ENCODE measurements at places on chromosomes 13 and 19.

DNA sequence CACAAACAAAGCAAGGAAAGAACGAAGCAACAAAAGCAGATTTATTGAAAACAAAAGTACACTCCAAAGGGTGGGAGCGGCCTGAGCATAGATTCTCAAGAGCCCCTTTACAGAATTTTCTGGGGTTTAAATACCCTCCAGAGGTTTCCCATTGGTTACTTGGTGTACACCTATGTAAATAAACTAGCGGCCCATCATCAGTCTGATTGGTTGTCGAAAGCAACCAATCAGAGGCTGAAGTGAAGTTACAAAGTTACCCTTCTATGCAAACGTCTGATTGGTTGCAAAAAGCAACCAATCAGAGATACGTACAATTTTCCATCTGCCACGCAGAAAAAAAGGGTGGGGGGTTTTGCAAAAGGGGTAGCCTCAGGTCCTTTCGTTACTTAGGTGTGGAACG is 96.3 kb upstream of the UBAC2 start:
- DNase-seq: no peak

GRCh38 chr19:4456843-4457653 is 546 bp downstream of the UBXN6 start:
- DNase-seq: peak; percentile 56

GRCh38 chr19:54928299-54928698 is 19.0 kb downstream of the NLRP7 start:
- DNase-seq: no peak

- no peak for DNase-seq
Measured at GRCh38 chr19:28497137-28497536, 715.8 kb downstream of the UQCRFS1 start.

DNA sequence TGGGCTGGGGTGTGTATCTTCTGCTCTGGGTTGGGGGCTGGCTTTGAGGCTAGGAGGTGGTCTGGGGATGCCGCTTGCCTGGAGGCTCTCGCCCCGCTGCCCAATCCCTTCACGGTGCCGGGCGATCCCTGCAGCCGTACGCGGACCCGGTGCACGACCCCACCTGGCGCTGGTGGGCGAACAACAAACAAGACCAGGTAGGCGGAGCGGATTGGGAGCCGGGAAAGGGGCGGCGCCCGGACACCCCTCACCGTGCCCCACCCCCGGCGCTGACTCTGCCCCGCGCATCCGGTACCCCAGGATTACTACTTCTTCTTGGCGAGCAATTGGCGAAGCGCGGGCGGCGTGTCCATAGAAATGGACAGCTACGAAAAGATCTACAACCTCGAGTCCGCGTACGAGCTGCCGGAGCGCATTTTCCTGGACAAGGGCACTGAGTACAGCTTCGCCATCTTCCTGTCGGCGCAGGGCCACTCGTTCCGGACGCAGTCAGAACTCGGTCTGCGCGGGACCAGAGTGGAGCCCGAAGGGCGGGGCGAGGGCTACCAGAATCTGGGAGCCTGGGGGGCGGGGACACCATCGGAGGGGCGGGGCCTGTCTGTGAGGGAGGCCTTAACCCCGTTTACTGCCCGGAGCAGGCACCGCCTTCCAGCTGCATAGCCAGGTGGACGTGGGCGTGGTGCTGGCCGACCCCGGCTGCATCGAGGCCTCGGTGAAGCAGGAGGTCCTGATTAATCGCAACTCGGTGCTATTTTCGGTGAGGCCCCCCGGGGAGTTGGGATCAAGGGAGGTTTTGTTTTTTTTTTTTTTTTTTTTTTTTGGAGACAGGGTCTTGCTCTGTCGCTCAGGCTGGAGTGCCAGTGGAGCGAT is 12.1 kb upstream of the PSMD8 start:
- DNase-seq: peak; percentile 41

DNA sequence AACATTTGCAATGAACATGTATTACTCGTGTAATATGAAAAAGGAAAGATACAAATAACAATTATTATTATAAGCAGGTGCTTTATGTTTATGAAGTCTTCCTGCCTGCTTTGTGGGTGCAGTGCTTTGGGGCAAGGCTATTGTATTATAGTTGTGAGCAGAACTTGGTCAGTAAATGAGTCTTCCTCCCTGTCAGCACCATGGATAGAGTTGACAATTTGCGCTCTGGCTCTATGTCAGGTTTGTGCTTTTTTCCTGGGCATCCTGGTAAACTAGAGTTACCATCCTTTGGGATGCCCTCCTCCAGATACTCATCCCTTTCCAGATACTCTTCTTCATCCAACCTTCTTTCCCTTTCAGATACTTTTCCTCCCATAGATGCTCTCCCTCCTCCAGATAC is 19.6 kb downstream of the ERICH6B start:
- DNase-seq: no peak
